ENCODE measurements at places on chromosomes 5 and 9. TPM values are rescaled to one million over a fixed set of nuclear protein-coding genes. Genes with fewer than 3 reads are reported as not detected.

The GRXCR2 gene
- total RNA-seq, result not detected

The HSD17B4 gene
- total RNA-seq, result 84.3 TPM

The PALM2AKAP2 gene
- 17.8 TPM for total RNA-seq

The IRX1 gene
- total RNA-seq, result 4.3 TPM

The MARVELD2 gene
- total RNA-seq, result 3.9 TPM

The IGIP gene
- total RNA-seq, result 26.7 TPM

The CENPH gene
- total RNA-seq, result 7.0 TPM

The STPG3 gene
- total RNA-seq, result 1.9 TPM

Data from umbilical cord (tissue), 2 donors.